ENCODE measurements at places on chromosomes 7 and 10.

DNA sequence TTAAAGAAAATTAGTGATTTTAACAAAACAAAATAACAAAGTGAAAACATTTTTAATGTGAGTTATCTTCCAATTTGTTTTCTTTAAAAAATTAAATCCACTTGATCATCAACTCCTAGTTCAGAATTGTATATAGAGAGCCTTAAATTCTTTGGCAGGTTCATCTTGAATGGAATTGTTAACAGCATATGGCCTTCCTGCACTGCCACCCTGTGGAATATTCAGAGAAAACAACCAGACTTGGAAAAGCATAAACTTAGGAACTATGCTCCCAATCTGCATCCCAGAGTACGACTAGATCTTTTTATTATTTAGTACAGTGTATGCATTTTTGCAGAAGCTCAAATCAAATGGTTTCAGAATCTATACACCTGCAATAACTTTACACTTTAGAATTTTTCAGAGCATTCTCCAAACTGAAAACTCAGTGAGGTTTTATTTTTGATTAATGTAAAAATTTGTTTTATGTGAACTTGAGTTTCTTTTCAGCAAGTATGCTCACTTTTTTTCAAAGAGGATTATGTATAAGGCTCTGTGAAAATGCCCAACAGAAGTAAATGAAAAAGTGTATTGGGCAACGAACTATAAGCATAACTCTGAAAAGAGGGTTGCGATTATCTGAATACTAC lies 44.9 kb upstream of the ANK3 start:
- DNase-seq, result no peak

- DNase-seq, result no peak
Measured at GRCh38 chr7:143429770-143430698, 13.2 kb upstream of the TAS2R60 start.

- no peak for DNase-seq
Measured at GRCh38 chr7:66564045-66564444, 64.6 kb upstream of the KCTD7 start.

DNA sequence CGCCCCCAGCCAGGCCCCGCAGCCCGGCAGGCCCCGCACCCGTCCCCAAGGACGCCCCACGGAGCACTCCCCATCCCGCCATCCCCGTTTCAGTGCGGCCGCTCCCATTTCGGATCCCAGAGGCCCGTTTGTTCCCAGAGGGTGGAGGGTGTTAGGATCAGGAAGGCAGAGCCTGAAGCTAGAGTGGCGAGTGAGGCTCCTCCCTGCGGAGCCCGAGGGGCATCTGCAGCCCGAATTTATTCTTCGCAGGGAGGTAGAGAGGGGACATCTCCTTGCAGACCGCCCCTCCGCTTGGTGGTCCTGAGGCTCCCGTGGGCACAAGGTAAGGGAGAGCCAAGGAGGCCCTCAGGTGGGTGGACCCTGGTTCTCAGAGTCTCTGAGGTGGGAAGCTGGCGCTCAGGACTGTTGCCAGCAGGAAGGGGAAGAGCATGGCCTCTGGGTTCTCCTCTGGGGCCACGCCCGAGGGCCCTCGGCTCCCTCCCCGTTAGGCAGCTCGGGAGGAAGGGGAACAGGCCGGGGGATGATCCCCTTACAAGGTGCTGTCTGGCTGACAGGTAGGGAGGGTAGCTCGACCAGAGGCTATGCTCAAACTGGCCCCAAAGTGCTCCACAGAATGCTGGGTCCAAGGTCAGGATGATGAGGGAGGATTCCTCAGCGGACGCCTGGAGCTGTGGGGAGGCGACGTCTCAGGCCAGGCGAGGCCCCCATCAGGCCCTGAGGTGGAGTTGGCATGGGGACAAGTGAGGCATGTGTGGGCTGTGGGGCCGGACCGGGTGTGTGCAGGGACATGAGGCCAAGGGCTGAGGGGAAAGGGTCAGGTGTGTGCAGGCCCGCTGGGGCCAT lies 17.4 kb downstream of the POLL start:
- DNase-seq, result no peak

DNA sequence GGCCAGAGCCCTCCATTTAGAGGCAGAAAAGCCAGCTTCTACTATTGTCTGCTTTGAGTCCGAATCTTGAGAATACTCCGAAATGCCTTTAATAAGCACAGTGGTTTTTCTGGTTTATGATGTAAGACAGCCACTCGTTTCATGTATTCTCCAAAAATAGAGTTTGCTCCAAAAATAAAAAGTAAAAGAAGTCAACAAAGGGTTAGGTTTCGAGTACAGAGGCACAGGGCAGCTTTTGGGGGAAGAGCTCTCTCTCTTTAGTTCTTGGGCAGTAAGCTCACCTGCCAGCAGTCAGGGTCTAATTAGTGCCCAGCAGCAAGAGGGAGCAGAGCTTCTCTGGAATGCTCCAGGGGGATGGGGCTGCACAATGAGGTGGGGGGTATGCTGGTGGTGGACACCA lies 20.2 kb downstream of the CREB3L2 start:
- no peak for DNase-seq

- no peak for DNase-seq
Measured at GRCh38 chr10:17576768-17577167, 40.4 kb downstream of the HACD1 start.

Data from esophagus squamous epithelium (tissue), 5 donors.